ENCODE measurements at places on chromosomes 11 and 22.

GRCh38 chr22:26072621-26073020, 96.6 kb upstream of the SEZ6L start:
- DNase-seq, result no peak

DNA sequence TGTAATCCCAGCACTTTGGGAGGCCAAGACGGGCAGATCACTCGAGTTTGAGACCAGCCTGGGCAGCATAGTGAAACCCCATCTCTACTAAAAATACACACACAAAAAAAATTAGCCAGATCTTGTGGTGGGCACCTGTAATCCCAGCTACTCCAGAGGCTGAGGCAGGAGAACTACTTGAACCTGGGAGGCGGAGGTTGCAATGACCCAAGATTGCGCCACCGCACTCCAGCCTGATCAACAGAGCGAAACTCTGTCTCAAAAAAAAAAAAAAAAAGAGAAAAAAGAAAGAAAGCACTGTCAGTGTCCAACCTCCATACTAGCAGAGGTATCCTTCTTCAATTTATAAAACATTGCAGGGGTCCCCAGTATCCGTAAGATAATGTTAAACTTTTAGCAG, 17.8 kb downstream of the RAB6A start:
- no peak for DNase-seq

GRCh38 chr22:45344334-45344733, 34.6 kb downstream of the FAM118A start:
- no peak for DNase-seq

- DNase-seq, result no peak
Measured at GRCh38 chr11:100963375-100963774, 166.2 kb downstream of the PGR start.

GRCh38 chr22:17950651-17951214, 73.6 kb downstream of the MICAL3 start:
- DNase-seq, result peak; percentile 68

DNA sequence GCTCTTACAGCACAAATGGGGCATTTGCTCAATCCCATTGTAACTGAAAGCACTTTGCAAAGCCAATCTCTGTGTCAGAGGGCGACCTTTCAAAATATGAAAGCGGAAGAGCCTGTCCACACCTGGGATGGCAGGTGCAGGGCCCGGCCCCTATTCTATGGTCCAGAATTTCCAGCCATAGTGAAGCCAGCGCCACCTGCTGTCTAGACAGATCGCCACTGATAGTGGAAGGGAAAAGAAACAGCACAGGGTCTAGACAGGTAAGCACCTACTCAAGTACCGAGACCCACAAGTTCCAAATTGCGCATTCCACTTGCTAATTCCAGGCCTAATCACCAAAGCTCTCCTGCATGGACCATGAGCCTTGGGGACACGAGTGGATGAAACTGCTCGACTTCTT, 141.4 kb downstream of the NTM start:
- peak; percentile 2 for DNase-seq

GRCh38 chr22:30538280-30538679, 8.3 kb downstream of the SEC14L6 start:
- DNase-seq, result peak; percentile 9

DNA sequence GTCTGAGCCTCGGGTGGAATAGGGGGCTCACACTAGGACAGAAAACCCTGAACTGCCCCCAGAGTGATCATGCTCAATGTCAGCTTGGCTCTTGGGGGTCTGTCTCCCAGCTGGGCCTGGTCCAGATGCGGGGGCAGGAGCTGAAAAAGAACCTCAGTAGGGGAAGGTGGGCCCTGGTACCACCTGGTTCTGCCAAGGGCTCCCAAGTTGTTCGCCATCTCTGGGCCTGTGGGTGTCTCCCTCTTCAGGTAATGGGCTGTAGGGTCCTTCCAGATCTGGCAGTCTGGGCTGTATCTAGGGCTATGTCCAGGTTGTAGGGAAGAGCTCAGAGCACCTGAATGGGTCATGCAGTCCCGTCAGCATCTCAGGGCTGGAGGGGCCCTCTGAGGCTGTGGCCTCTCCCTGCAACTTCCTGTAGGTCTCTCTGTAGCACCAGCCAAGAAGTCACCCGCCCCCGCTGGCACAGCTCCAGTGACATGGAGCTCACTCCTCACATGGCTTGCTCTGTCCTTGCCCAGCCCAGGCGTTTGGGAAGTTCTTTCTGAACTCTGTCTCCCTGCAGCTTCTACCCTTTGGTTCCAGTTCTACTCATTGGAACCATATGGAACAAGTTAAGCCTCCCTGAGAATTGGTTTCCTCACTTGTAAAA, 33.0 kb upstream of the SOX10 start:
- DNase-seq, result peak; percentile 65

DNA sequence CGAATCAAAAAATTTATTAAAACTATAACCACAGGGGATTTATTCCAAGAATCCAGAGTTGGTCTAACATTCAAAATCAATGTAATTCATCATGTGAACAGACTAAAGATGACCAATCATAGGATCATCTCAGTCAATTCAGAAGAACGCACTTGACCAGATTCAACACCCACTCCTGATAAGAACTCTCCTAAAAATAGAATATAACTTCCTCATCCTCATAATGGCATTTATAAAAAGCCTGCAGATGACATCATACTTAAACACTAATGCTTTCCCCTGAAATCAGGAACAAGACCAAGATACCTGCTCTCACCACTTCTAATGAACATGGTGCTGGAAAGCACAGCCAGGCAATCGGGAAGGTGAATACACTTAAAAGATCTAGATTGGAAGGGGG, 10.5 kb upstream of the MUC2 start:
- no peak for DNase-seq
